CD4-positive, alpha-beta T cell treated with Interleukin-4 for 4 hours (primary cell): ENCODE measurements at places on chromosomes 16 and 17.

GRCh38 chr16:23739516-23739915, 15.3 kb upstream of the CHP2 start:
- DNase-seq, result no peak

DNA sequence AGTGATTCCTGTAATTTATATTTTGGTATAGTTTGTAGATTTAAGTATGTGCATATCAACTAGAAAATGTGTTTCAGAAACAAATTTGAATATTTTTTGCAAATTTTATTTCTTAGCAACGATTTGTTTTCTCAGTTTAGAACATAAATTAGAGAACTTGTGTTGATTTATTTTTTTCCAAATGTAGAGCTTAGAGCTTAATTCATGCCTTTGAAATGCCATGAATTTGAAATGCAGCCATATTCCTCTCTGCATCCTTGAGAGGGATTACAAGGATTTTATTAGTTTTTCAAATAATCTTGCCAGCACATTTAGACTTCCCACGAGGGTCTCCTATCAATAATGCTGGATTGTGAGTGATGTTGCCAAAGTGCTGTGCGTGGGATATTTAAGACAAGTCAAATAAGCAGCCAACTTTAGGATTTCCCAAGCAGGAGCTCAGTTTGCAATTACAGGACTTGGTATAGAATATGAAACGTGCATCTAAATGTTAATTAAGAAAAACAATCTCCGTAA, 6.7 kb upstream of the SMPD3 start:
- no peak for DNase-seq

GRCh38 chr17:45138911-45139532, 3.5 kb downstream of the ACBD4 start:
- no peak for DNase-seq

DNA sequence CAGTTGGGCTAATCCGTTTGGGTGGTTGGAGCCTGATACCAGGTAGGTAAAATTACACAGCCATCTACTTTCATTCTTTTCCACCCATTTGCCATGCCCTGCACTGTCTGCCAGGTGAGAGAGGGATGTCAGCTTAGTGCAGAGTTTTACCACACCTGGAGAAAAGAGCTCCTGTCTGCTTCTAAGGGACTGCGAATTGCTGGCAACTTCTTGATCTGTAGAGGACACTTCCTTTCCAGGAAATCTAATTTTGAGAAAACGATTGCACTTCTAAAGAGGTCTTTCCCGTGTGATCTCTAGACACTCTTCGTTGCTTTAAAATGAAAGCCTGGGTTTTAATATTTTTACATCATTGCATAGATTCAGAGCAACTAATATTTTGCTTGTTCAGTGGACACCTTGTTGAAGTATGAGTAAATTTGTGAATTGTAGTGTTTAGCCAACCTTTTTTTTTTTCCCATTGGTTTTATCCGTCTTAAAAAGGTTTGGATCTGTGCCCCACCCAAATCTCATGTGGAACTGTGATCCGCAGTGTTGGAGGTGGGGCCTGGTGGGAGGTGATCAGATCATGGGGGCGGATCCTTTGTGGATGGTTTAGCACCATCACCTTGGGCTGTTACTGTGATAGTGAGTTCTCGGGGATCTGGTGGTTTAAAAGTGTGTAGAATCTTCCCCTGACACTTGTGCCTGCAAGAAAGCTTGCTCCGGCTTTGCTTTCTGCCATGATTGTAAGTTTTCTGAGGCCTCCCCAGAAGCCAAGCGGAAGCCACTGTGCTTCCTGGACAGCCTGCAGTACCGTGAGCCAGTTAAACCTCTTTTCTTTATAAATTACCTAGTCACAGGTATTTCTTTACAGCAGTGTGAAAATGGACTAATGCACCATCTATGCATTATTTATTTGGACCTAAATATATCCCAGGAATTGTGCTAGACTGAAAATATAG, 104.6 kb downstream of the PRKCA start:
- peak; percentile 26 for DNase-seq
